A549 (cell line): ENCODE measurements at places on chromosomes 1 and 21. TPM values are rescaled to one million over a fixed set of nuclear protein-coding genes. Genes with fewer than 3 reads are reported as not detected.

Gene HTR1D
- 7.5 to 11.4 TPM (median 9.4 TPM) in 3 replicates for polyA plus RNA-seq

DNA sequence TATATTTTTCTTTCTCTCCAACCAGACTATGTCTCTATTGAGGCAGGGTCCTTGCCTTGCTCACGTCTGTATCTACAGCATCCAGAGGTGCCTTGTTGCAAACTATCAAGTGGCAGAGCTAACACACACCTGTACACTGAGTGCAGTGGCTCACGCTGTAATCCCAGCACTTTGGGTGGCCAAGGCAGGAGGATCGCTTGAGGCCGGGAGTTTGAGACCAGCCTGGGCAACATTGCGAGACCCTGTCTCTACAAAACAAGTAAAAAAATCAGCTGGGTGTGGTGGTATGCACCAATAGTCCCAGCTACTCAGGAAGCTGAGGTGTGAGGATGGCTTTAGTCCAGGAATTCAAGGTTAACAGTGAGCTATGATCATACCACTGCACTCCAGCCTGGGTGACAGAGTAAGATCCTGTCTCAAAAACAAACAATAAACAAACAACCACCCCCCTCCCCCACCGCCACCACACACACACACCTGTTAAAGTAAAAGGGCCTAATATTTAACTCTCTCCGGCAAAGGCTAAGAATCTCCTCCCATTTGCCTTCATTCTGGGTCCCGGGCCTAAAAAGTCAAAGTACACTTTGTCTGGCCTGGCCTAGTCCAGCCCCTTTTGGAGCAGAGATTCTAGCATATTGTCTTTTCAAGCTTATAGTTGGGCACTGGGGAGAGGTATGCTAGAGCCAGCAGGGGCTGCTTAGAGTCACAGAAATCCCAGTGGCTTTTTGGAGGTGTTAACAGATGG is 9.5 kb upstream of the SLFNL1 start:
- no peak for DNase-seq

Gene TINAGL1
- polyA plus RNA-seq: 0.88 to 1.2 TPM (median 1.1 TPM) in 3 replicates

- DNase-seq: peak; percentile 47
These were observed 694 bp downstream of the TMEM167B start for GRCh38 chr1:109091078-109091838.

- DNase-seq: no peak
These were observed 3.0 kb downstream of the RASSF5 start for GRCh38 chr1:206510371-206510770.

GRCh38 chr1:43059640-43060574 is 101.2 kb upstream of the SLC2A1 start:
- DNase-seq: no peak

GRCh38 chr1:41724926-41725325 is 193.8 kb downstream of the HIVEP3 start:
- DNase-seq: no peak

DNA sequence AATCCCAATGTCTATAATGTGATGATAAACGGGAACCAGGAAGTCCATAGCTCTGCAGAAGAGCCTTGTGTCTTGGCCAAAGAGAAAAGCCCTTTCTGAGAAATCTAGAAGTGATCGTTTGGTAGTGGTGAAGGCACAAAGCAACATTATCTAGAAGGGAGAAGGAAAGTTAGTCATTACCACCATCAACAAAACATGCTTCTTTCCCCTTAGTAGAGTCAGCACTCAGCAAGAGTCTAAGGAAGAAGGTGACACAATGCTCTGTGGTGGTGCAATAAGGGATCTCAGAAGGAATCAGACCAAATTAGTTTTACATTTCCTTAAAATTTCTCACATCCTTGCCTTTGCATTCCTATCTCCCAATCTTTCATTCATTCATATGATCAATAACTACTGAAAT is 134.4 kb upstream of the PRDX6 start:
- DNase-seq: no peak

GRCh38 chr1:66917476-66917875 is 7.2 kb downstream of the DNAI4 start:
- no peak for DNase-seq
